Stimulated activated CD4-positive, alpha-beta T cell treated with anti-CD3 and anti-CD28 coated beads, Interleukin-2, amount 100 ng/mL, for 24 hours (primary cell): ENCODE measurements at places on chromosomes 1 and 21.

DNA sequence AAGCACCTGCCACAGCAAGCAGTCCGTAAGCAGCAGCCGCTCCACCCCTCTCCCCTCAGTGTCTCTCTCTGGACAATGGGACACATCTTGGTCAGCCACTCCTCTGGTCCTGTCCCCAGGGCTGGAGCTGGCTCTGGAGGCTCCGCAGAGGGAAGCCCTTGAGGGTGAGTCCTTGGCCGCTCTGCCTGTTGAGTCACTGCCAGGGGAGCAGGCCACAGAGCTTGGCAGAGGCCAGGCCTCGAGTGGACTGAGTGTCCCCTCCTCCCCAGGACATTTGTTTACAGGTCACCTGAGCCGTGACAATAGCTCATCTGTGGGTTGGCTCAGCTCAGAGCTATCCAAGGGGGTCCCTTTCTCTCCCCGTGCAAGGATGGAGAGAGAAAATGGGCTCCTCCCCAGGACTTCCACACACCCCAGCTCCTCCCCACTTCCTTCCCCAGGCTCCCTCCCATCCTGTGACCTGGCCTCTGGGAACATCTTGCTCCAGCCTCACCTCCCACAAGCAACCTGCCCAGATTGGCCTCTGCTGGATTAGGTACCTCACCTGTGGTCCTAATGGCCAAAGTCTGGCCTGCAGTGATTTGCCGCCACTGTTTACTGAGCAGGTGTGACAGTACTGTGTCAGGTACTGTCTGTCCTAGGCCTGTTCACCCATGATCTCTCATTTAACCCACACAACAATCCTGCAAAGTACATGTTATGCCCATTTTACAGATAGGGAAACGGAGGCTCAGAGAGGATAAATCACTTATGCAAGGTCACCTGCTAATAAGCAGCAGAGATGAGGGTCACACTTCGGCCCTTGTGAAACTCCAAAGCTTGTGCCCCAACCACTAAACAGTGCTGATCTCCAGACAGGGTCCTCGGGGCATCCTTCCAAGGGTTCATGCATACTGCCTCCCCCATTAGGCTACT lies 4.8 kb downstream of the FAM131C start:
- DNase-seq: no peak

DNA sequence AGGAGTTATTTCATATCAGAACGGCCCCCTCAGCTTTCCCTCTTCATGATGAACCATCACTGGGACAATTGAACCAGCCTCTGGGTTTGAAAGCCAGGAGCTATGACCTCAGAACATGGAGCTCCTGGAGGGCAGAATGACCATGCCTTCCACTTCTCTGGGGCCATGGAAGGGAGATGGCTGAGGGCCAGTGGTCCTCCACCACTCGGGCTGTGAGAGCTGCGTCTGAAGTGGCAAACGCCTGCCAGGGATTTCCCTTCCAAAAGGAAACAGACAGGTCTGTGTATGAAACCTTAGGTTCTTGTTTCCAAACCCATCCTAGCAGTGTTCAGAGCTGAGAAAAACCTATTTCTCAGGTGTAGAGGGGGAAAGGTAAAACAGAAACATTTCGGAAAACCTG lies 22.5 kb downstream of the PKP1 start:
- DNase-seq: no peak

- DNase-seq: no peak
Measured at GRCh38 chr1:58089898-58090534, 456.5 kb downstream of the OMA1 start.

GRCh38 chr1:23533246-23534023 lies 2.4 kb upstream of the E2F2 start:
- no peak for DNase-seq

GRCh38 chr21:41680444-41681347 lies 86.2 kb downstream of the RIPK4 start:
- DNase-seq: no peak

- DNase-seq: no peak
Measured at GRCh38 chr1:93531193-93531592, 83.3 kb downstream of the FNBP1L start.

DNA sequence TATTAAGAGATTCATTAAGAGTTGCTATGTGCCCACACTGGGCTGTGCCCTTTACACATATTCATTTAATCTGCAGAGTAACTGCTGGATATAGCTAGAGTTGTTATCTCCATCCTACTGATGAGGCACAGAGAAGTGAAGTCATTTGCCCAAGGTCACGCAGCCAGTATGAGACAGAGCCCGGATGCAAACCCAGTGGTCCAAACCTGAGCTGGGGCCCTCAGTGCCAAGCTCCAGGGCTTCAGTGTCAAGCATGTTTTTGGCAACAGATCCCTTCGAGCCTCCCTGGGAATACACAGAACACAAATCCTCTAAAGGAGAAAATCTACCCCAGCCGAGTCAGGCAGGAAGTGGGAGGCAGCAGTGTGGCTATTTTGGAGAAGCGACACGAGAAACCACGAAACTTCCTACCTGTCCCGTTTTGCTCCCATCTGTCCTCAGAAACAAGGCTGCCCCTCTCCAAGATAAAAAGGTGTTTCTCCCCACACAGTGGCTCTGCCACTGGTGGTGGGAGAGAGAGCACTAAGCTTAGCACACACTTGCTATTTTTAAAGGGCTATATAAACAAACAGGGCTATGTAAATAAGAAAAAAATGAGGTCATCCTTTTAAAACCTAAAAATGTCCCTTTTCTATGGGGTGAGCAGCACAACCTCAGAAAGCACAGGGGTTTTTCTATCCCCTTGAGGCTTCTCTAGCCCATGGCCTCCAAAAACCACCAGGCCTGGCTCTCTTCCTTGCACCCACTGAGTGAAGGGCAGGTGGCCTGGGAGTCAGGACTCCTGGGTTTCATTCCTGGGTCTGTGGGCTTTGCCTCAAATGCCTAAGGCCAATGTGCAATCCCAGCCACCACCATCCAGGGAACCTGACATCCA lies 138.6 kb upstream of the EDN2 start:
- no peak for DNase-seq

- peak; percentile 67 for DNase-seq
Measured at GRCh38 chr1:2311184-2312032, 79.9 kb downstream of the MORN1 start.

- no peak for DNase-seq
Measured at GRCh38 chr1:26132128-26132833, 20.7 kb downstream of the PDIK1L start.

DNA sequence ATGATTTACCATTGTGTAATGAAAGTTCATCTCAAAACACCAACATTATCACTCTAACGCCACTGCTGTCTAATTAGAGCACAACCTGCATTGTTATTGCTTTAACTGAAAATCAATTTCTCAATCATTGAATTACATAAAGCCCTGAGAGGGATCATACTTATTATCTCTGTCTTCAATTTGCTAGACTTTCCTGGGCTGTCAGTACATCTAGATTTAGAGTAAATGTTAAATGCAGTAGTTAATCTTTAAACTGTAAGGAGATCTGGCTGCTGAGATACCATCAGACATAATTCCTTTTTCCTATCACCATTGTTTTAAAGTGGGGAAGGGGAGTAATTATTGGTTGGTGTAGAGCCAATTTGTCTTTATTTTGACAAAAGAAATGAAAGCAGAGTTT lies 1995.1 kb downstream of the MRPL39 start:
- no peak for DNase-seq
